Choroid plexus epithelial cell (primary cell): ENCODE measurements at places on chromosomes 2 and 18.
A peak's percentile ranks its signal among the peaks of the same experiment; 100 is the strongest.

DNA sequence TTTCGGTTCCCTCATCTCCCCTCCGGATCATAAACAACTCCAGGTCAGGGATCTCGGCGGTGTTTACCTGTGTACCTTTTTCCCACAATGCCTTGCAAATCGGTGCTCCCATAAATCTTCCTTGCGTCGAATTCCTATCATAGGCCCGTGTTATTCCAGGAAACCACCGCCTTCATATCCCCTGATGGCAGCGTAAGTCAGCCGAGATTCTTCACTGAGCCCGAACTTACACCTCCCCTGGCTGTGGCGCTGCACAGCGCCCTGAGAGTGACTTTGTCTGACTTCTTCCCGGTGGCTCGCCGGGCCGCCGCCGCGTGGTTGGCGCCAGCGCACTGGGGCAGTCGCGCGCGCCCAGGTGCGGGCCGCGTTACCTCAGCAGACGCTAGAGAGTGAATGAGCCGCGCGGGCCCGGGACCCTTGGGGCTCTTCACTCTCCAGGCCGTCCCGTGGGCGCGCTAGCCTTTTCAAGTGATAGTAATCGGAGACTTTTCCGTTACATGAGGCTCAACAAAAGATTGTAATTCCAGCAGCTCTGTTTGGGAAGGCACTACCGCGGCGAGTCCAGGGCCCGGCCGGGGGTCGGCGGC lies 101.6 kb downstream of the SPTBN1 start:
- no peak for DNase-seq

DNA sequence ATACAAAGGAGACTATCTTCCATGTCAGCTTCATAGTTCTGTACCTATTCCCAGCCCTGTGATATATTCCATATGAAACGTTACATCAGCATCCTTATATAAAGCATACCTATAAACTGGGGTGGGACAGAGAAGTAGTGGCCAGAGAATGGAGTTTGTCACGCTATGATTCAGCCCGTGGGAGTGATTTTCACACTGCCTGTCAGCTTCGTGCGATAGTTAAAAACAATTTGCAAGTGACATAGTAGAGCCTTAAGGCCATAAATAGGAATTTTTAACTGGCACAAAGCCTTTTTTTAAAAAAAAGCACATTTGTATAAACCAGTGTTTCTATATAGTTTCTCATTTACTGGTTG lies 30.2 kb downstream of the PKP4 start:
- DNase-seq = no peak

- DNase-seq = no peak
These were observed 26.9 kb downstream of the GALM start for GRCh38 chr2:38692636-38693318.

DNA sequence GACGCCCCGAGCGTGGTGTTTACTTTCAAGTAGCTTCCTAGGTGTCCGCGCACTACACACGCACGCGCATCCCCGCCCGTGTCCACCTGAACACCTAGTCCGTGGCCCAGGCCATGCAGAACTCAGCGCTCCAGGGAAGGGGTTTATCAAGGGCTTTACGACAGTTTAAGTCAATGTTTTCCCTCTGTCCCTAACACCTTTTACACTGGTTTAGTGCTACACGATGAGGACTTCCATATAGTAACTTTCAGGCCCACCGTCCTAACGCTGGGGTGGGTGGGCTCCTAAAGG lies 1.4 kb upstream of the BCL2 start:
- DNase-seq = no peak

- peak; percentile 14 for DNase-seq
These were observed 5.5 kb downstream of the RPE start for GRCh38 chr2:210007895-210008294.

DNA sequence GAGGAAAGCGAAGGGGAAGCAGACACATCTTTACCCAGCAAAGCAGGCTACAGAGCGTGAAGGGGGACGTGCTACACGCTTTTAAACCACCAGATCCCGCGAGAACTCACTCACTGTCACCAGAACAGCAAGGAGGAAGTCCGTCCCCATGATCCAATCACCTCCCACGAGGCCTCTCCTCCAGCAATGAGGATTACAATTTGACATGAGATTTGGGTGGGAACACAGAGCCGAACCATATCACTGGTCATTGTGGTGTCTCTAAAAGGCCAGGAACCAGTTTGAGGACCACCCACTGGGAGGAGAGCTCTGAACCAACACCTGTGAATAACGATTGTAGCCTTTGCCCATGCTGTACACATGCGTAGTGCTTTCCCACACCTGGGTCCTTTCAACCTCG lies 116.6 kb upstream of the FAM136A start:
- DNase-seq = no peak
